Cardiac ventricle fibroblast (primary cell): ENCODE measurements at places on chromosomes 7 and 10. TPM values are rescaled to one million over a fixed set of nuclear protein-coding genes. Genes with fewer than 3 reads are reported as not detected.

Gene COL1A2
- 7,163 and 7,512 TPM in 2 replicates for total RNA-seq

Gene IGF2BP3
- total RNA-seq: 14.6 and 17.7 TPM in 2 replicates

Gene PAPOLB
- total RNA-seq: 0.24 TPM in 1 of 2 replicates, not detected in the other

Gene LRRC61
- total RNA-seq: 0.49 and 1.6 TPM in 2 replicates

Gene CTAGE6
- total RNA-seq: 0.05 TPM in 1 of 2 replicates, not detected in the other

Gene ACHE
- not detected in 2 replicates for total RNA-seq

Gene GIMAP1
- 0.12 and 0.20 TPM in 2 replicates for total RNA-seq

Gene NUTM2E
- not detected in 2 replicates for total RNA-seq

Gene DEPP1
- 145 and 150 TPM in 2 replicates for total RNA-seq

Gene CYP26C1
- under 0.01 and 0.05 TPM in 2 replicates for total RNA-seq

Gene EN2
- 0.37 TPM in 1 of 2 replicates, not detected in the other for total RNA-seq

Gene UBN2
- 4.9 and 6.0 TPM in 2 replicates for total RNA-seq

Gene SLC18A3
- total RNA-seq: not detected in 2 replicates

Gene ANKRD61
- not detected in 2 replicates for total RNA-seq

Gene LIPM
- not detected in 2 replicates for total RNA-seq

Gene CYP2C18
- total RNA-seq: not detected in 2 replicates

Gene PON1
- total RNA-seq: not detected in 2 replicates

Gene CREB5
- 0.81 and 1.7 TPM in 2 replicates for total RNA-seq

Gene KLF14
- total RNA-seq: not detected in 2 replicates

Gene SLC26A4
- total RNA-seq: 0.05 and 0.44 TPM in 2 replicates

Gene HTRA1
- total RNA-seq: 789 and 827 TPM in 2 replicates

Gene AKR1E2
- total RNA-seq: 1.2 and 3.1 TPM in 2 replicates

Gene COPS6
- total RNA-seq: 38.5 and 41.9 TPM in 2 replicates

Gene CALML3
- not detected in 2 replicates for total RNA-seq

Gene PDZD7
- total RNA-seq: 0.06 and 1.4 TPM in 2 replicates

Gene CRHR2
- not detected in 2 replicates for total RNA-seq
